Fibroblast of skin of right quadriceps (primary cell): ENCODE measurements at places on chromosomes 4 and X.

- DNase-seq: peak; percentile 11
Observed at GRCh38 chr4:155017426-155017825, 191.0 kb upstream of the NPY2R start.

DNA sequence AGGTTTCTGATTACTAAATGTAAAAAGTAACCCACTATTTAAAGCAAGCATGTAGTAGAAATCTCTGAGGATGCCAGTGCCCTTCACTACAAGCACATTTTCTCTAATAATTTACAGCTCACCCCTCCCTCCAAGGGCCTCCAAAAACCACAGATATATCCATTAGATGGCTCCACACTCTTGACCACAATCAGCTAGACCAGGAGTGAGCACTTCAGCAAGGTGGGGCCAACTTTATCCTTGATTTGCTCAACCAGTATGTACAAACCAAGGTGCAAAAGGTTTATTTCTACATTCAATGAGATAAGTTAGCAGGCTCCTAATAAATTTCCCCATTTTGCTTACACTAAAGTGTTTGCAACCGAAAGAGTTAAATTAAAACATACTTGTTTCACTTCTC, 35.8 kb downstream of the RFC1 start:
- no peak for DNase-seq

DNA sequence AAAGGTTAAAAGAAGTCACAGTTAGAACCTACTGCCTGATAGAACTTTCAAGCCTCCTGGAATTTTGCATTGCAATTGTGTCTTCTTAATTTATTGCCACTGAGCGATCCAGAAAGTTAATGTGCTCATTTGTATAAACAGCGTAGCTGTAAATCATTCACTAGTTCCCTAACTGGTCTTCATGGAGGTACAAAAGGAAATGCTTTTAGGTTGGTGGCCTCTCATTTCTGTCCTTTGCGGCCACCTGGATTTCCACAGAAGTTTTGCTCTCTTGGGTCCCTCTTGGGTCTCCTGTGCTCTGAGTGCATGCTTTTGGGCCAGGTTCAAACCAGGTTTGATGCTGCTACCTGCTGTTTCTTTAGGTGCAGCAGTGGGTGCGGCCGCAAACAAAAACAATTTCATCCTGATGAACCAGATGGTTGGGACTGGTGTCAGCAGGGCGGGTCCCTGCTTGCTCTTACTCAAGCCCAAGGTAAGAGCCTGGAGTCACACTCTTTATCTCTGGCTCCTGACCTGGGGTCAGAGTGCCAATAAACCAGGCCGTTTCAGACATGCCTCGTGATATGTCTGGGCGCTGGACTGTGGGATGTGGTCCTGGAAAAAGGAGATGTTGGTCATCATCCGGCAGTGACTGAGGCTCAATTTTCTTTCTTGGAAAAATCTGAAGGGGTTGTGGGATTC, 270.1 kb downstream of the PTTG2 start:
- DNase-seq: no peak

DNA sequence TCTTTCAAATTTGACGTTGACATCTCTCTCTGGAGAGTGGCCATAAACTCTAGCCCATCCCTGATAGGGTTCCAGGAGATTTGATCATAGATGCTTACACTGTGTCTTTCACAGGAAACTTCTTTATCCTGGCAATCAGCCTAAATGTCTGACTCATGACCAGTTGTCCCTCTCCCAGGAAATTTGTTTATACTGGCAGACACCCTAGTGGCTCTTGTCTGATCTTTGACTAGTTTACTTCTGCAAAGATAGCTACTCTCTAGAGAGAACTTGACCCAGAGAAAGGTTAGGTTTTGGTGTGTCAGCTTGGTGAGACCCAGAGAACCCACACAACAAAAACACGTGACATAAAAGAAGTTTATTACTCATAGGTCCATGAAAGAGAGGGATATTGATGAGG, 509.8 kb downstream of the CENPC start:
- DNase-seq: peak; percentile 58

DNA sequence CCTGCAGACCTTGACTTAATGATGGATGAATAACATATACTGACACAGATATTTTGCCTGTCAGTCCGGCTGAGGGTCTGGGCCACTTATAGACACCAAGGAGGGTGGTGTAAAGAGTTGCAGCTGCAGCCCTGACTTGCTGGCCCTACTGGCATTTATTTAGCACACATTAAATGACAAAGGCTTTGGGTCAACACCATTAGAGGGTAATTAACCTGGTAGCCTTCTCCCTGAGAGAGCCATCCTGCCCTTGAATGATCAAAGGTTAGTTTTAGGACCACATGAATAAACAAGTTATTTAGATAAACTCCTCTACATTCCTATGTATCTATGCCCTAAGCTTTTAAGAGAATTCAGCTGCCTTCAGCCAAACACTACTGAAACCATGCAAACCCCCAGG, 110.8 kb upstream of the DGKK start:
- DNase-seq: no peak

- DNase-seq: no peak
Observed at GRCh38 chr4:156934259-156934635, 37.4 kb downstream of the PDGFC start.

DNA sequence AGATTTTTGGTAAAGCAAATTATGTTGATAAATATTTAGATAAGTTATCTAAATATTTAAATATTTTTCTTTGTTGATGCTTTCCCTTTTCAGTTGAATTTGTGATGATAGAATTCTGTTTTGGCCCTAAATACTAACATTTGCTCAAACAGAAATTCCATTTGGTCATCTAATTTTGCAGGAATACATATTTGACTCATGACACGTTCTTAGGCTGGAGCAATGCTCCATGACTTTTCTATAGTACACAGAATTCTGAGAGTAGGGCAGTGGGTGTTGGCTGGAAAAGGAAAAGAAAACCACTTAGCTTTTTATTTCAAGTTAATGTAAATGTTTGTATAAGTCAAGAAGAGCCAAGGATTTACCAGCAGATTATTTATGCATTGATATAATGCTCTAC, 58.6 kb upstream of the GK2 start:
- DNase-seq: peak; percentile 35

DNA sequence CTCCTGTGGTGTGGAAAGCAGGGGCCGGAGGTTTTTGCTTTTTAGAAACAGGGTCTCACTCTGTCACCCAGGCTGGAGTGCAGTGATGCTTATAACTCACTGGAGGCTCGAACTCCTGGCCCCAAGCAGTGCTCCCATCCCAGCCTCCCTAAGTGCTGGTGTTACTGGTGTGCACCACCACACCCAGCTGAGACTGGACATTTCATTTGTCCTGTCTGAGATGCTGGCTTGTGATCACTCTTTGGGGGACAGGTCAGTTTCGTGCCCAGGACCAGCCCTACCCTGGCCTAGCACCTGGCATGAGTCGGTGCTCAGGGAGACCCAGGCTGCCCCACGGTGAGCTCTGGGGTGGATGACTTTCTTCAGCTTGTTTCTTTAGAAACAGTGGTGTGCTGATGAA, 11.3 kb downstream of the PSAPL1 start:
- no peak for DNase-seq

DNA sequence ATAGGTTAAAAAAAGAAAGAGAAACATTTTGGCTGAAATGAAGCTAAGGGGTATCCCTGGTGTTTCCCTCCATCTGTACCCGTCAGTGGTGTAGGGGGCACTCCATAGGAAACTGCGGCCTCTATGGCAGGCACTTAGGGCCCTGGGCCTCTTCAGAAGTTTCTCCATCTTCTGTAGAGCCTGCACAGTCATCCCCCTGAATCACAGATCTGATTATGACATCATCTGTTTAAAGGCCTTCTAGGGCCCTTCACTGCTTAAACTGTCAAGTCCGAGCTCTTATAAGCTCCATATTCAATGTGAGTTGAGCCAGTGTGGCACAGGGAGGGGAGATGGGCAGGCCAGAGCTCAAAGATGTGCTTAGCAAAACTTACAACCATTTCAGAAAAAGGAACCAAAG, 241.3 kb downstream of the NR3C2 start:
- DNase-seq: no peak

- DNase-seq: no peak
Observed at GRCh38 chrX:23822841-23823240, 39.9 kb downstream of the SAT1 start.

GRCh38 chr4:55345054-55345453, 988 bp upstream of the SRD5A3 start:
- DNase-seq: no peak

DNA sequence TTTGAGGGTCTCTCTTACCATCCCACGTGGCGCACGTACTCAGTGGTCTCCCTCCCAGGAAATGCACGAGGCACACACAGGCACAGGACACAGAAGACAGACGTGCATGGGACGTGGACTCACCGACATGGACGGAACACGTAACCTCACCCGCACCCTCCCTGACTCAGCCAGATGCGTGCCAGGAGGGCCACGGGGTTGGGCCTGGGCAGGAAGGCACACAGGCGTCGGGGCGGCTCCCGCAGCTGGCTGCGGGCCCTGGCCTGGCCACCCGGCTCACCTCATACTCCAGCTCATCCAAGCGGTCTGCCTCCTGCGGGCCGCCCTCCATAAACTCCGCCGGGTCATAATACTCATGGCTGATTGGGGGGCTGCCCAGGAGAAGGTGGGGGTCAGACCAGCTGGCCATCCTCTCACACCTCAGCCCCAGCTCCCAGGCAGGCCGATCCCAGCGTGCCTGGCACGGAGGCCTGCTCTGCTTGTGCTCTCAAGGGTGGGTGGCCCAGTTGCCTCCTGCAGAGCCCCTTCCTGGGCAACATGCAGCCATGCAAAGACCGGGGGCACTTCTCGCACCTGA, 12.6 kb downstream of the SSR4 start:
- DNase-seq: no peak

GRCh38 chr4:112704991-112705845, 68.3 kb downstream of the LARP7 start:
- peak; percentile 68 for DNase-seq

- peak; percentile 72 for DNase-seq
Observed at GRCh38 chr4:126071346-126072333, 756.9 kb downstream of the FAT4 start.

DNA sequence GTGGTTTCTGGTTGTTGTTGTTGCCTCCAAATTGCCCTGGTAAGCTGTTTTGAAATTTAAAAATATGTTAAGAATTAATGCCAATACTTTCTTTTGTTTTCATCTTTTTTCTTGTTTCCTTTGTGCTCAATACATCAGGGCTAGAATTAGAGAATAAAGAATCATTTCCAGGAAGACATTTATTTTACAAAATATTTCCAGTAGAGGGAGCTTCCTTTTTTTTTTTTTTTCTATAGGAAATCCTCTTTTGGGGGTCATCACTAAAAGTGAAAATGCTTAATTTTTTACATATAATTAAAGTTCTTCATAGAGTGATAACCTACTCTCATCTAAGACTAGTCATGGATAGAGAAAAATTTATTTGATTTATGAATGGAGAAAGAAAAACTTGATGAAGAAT, 2.4 kb downstream of the GLRA3 start:
- DNase-seq: no peak

DNA sequence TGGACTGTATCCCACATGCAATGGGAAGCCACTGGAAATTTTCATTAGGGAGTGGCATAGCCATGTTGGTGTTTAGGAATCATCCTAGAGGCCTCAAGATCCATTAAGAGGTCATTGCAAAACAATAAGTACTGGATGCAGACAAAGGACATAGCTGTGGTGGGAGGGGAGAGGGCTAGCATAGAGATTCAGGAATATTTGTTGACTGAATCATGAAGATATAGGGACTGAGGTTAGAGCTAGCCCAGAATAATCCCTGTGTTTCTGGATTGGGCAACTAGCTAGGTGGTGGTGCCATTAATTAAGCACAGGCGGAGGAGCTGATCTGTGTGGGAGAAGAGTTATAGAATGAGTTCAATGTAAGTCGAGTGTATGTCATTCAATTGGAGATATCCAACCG, 135.0 kb downstream of the RAB28 start:
- DNase-seq: peak; percentile 55

DNA sequence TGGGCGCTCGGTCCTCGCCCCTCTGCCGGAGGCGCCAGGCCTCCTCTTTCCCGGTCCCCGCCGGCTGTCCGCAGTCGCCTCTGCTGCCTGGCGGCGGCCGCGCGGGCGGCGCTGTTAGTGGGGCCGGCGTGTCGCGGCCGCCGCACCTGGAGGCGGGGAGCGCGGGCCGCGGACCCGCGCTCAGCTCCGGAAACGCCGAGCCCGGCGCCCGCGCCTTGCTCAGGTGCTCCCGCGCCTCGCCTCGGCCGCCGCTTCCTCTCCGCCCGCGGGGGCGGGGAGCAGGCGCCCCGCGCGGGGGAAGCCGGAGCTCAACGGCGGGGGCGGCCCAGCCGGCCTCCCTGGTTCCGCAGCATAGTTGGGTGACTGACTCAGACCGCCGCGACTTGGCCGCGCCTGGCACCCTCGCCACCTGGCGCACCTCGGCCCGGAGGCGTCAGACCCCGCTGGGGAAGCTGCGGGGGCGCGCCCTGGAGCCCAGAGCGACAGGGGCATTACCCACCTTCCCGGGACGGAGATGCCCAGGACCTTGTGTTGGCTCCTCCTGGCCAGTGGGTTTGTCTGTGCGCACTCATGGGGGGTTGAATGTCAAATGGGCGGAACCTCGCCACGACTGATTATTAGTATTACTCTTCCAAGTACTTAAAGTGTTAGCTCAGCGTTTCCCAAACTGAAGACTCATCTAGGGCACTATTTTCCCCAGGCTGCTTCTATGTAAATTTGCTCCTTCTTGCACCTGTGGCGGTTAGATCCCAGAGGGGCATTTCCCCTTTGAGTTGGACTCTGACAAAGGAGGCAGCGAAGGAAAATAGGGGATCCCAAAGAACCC, at the start of gene ARAP2:
TSS of gene ARAP2 (minus strand) at position 258 of the 826 bp plus-strand sequence. CDS start 15,028 bp downstream, outside the sequence.
- peak; percentile 1 for DNase-seq

DNA sequence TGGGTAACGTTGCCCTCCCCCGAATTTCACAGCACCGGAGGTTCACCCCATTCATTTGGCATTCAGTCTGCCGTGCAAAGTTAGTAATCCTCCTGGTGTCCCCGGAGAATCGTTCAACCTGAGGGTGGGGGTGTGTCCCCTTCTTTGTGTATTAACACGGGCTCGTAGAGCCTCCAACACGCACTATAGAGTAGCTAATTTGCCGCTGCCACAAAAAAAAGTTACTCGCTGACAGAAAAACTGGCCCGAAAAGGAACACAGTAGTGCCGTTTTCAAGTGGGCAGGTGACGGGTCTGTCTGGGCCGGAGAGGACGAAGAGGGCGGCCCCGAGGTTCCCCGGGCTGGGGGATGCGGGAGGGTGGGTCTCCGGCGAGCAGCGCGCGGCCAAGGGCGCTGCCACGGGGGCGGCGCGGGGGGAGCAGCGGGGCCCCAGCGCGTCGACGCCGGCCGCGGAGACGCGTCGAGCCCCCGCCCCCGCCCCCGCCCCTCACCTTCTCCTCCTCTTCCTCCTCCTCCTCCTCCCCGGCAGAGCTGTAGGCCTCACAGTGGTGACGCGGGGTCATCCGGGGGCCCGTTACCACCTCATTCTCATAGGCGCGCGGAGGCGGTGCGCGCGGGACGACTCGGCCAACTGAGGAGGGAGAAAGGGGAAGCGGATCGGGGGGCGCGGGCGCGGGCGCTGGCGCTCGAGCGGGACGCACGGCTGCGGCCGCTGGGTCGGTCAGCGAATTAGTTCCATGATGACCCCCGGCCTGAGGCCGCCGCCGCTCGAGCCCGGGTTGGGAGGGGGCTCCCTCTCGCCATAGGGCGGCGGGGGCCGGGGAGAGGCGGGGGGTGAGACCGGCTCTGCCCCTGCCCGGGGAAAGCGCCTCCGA, 571 bp downstream of the CCNI start:
- peak; percentile 81 for DNase-seq
